Activated T-cell treated with anti-CD3 and anti-CD28 coated beads, Interleukin-2, amount 50 U/mL, for 4 hours (primary cell): ENCODE measurements at places on chromosomes 1 and 21.

GRCh38 chr1:113074237-113074636 lies 1.2 kb downstream of the LRIG2 start:
- DNase-seq = no peak

- no peak for DNase-seq
These were observed 200.2 kb downstream of the PDE4B start for GRCh38 chr1:65992831-65993271.

DNA sequence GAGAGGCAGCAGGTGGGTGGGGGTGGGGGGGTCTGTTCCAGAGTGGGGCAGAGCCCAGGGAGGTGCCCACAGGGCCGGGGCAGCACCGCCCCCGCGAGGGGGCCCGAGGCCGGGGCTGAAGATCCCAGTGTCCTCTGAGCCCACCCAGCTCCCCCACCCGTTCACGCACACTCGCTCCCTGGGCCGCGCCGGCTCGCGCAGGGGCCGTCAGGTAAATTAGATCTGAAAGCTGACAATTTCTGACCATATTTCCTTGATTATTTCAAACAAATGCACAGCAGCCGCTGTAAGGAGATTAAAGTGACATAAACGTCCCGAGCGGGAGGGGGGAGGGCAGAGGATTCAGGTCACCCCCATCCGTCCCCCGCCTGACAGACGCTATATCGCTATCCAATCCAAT lies 118.0 kb downstream of the CASZ1 start:
- DNase-seq = no peak

GRCh38 chr1:115479055-115479482 lies 141.0 kb upstream of the NGF start:
- no peak for DNase-seq

- DNase-seq = no peak
These were observed 72.2 kb upstream of the MAN1A2 start for GRCh38 chr1:117295001-117295400.

GRCh38 chr1:31627301-31627929 lies 9.9 kb downstream of the HCRTR1 start:
- DNase-seq = no peak
